Large intestine (tissue), 12 donors: ENCODE measurements at places on chromosomes 1 and 21.

GRCh38 chr1:169701261-169702005 is 10.0 kb downstream of the SELL start:
- DNase-seq, result no peak

- DNase-seq, result no peak
Observed at GRCh38 chr1:39086865-39087409, 60.8 kb downstream of the NDUFS5 start.

GRCh38 chr1:230641900-230642262 is 400 bp upstream of the COG2 start:
- DNase-seq, result no peak

GRCh38 chr1:154181944-154182343 is 10.0 kb downstream of the TPM3 start:
- peak; percentile 94 for DNase-seq
